ENCODE measurements at places on chromosomes 12 and 14.
A peak's percentile ranks its signal among the peaks of the same experiment; 100 is the strongest.

- DNase-seq: no peak
Measured at GRCh38 chr12:49622501-49623141, 740 bp upstream of the PRPF40B start.

DNA sequence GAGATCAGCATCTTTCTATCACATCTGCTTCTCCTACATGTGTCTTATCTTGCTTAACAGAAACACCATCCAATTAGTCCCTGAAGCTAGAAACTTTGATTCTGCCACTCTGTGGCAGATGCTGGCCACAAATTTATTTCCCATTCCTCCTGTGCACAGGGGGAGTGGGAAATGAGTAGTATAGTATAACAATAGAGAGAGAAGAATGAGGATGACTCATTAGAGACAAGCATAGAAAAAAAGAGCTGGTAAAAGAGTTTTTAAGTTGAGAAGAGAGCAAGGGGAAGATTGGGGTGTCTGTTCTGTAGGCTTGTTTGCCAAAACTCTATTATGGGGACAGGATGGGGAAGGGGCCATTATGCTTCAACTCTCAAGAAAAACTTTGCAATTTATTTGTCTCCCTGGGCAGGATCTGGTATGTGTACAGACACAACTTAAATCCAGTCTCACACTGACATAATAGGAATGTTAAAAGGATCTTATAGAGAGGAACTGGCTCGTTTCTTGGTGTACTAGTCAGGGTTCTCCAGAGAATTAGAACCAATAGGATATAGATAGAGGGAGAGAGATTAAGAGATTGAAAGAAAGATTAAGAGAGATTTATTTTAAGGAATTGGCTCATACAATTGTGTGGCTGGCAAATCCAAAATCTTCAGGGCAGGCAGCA is 142.6 kb upstream of the CPSF6 start:
- no peak for DNase-seq

DNA sequence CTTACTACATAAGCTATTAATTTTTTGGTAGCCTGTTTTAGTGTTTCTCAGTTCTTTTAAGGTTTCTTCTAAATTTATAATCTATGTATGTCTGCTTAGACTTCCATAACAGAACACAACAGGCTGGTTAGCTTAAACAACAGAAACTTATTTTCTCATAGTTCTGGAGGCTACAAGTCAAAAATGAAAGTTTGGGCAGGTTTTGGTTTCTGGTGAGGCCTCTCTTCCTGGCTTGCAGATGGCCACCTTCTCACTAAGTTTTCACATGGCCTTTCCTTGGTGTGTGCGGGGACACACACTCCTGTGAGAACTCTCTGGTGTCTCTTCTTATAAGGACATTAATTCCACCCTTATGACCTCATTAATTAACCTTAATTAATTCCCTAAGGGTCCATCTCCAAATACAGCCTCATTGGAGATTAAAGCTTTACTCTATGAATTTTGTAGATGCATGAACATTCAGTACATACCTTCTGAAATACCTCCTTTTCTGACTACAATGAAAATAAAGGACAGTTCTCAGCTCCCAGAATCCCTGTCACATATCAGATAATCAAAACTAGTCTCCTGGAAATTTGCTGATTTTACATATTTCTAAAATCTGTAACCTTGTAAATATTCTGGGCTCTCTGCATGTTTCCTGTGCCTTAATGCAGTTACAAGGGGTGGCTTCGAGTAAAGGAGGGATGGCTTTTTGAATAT is 23.2 kb upstream of the BMAL2 start:
- DNase-seq: no peak

DNA sequence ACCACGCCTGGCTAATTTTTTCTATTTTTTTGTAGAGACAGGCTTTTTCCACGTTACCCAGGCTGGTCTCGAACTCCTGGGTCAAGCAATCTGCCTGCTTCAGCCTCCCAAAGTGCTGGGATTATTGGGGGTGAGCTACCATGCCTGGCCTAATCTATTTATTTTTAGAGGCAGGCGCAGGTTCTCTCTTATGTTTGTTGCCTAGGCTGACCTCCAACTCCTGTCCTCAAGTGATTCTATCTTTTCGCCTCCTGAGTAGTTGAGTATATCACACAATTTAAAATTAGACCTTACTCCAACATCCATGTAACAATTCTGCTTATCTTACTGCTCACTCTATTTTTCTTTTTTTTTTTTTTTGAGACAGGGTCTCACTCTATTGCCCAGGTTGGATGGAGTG is 6.8 kb upstream of the ACRBP start:
- DNase-seq: no peak

DNA sequence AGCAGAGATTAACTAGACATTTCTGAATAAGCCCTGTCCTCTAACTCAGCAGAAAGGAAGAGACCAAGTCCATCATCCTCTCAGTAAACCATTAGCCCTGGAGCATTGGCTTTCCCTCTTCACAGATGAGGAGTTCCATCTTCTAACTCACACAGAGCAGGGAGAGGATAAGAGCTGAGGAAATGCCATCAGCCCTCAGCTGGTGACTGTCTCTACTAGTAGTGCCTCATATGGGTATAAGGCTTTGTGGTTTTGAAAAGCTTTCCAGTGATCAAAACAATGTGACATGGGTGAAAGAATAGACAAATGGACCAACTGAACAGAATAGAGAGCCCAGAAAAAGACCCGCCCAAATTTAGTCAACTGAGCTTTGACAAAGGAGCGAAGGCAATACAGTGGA is 197.2 kb upstream of the NUDT4 start:
- no peak for DNase-seq

- DNase-seq: no peak
Measured at GRCh38 chr14:76264384-76264783, 111.6 kb upstream of the ESRRB start.

- peak; percentile 8 for DNase-seq
Measured at GRCh38 chr14:91649930-91650329, 82.0 kb downstream of the CATSPERB start.

DNA sequence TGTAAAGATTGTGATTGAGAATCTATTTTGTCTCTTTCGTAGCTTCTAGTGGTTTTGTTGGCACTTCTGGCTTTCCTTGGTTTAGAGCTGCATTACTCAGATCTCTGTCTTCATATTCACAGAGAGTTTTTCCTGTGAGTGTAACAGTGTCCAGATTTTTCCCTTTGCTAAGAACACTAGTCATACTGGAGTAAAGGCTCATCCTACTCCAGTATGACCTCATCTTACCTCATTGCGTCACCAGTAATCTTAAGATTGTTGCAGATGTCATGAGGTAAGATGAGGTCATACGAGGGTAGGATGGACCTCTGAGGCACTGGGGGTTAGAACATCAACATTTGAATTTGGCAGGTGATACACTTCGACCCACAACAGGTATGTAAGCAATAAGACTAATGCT is 461.2 kb downstream of the FLRT2 start:
- DNase-seq: no peak

All from GM04504 (cell line).